Endodermal cell (in vitro differentiated cells): ENCODE measurements at places on chromosomes 6 and 20.

DNA sequence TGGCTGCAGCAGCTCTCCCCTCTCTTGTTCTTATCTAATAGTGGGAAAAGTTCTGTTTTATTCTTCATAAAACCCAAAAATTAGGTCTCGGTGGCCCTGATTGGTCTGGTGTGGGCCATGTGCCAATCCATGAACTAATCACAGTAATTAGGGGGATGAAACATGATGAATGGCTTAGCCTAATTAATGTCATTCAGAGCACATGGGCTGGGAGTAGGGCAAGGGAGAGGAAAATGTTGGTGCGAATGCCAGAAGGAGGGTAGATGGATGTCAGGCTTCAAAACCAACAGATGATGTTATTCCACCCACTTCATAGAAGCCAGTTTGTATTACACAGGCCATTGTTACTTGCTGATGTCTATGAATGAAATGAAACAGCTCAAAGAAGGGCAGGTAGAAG, 46.5 kb downstream of the PLEKHG1 start:
- no peak for DNase-seq

GRCh38 chr6:36642913-36643817, 35.3 kb upstream of the CDKN1A start:
- DNase-seq, result no peak

GRCh38 chr6:166417285-166417691, 34.5 kb upstream of the MPC1 start:
- no peak for DNase-seq

GRCh38 chr6:70298068-70298467, 4.8 kb downstream of the COL9A1 start:
- DNase-seq, result no peak

DNA sequence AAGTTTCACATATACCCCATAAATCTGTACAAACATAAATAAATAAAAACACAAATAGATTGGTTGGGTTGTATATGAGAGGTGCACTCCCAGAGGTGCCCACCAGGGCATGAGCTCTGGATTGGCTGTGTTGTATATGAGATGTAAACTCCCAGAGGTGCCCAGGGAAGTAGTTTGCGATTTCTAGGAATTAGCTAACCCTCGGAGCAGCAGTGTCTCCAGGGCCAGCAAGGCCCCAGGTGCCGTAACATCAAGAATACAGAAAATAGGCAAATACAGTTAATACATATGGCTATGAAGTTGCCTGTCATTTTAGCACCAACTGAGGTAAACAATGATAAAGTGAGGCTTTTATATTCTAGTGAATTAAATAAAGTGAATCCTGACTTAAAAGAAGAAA, 5.4 kb upstream of the GINM1 start:
- peak; percentile 76 for DNase-seq

DNA sequence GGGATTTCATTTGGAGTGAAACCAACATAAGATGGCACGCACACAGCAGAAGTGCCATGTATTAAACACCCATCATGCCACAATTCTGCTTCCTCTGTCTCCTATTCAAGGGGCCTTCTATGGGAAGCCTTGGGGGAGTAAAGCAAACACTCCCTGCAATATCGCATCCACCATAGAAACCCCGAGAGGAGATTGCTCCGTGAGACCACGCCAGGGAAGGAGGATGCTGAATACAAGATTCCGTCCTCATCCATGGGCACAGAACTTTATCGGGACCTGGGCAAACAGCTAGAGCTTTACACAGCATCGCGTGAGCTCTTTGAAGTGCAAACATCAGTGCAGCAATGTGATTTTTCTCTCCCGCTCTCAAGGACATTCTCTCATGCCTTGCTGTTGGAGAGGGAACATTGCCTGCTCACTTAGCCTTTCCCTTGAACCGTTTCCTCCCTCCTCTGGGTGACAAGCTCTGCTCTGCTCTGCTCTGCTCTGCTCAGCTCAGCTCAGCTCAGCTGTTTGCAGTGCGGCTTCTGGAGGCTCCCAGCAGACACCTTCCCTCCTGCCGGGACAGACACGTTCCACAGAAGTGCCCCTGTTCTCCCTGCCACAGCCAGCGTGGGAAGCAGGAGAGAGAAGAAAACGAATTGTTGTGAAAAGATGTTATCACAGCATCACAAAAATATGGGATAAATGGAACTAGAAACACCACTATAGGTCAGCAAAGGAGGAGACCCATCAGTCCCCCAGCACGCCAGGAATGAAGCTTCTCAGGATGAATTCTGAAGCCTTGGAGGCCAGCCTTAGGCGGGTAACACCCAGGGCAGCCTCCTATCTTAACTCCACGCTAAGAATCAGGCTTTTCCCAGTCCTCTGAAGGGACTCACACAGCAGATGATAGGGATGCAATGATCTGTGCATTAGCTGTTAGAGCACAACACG, 48.2 kb downstream of the RNASET2 start:
- DNase-seq, result no peak

GRCh38 chr20:57379263-57379647, 11.9 kb upstream of the RBM38 start:
- DNase-seq, result no peak

DNA sequence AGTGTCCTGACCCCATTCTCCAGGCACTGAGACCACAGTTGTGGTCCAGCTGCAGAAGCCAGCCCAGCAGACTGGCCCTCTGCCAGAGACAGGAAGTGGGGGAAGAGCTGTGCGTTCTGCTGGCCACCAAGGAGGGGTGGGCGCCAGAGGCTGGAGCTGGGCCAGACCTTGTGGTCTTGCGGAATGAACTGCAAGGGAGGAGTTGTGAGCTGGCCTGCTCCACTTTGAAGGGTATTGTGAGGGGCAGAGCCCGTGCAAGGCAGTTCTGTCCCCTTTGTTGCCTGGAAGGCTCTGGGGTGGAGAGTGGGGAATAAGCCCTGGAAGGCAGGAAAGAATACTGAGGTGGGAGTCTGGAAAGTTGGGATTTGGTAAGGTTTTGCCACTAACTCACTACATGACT, 3.6 kb upstream of the MDFI start:
- DNase-seq, result peak; percentile 69

GRCh38 chr6:112330879-112331265, 16.3 kb upstream of the RFPL4B start:
- DNase-seq, result no peak

GRCh38 chr6:160260367-160260766, 1.7 kb upstream of the SLC22A2 start:
- no peak for DNase-seq

DNA sequence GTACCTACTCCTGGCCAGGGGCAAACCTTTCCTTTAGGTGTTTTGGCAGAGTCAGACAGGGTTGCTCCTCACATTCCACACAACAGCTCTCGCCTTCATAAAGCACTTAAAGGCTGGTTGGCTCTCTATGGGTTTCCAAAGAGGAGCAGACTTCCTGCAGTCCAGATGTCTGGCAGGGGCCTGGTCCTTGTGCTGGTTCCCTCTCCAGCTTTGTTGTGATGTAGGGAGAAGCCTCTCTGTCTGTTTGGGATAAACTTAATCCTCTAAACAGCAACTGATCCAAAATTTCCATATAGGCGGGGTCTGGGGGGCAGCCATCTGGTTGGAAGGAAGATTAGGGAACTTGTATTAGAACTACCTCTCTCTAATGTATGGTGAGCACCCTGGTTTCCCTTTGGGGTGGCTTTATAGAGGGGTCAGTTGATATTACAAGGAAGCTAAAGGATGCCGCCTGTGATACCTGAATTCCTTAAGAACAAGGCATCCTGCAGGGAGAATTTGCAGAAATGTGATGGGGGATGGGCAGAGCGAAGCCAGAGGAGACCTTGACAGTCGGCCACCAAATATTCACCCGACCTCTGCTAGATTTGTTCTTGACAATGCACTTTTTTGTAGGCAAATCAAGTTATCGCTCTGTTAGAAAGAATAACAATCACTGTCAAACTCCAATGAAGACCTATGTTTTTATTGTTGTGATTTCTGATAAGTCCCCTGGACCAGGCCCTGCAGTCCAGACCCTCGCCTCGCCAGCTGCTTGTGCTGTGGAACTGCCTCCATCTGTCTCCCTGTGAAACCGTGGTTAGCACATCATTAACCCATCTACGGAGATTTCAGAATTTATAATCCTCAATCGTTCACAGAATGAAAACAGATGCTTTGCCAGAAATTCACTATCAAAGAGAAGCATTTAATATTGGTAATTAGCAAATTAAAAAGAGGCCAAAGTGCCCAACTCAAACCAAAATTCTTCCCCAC, 94.0 kb upstream of the RALGAPA2 start:
- peak; percentile 75 for DNase-seq

DNA sequence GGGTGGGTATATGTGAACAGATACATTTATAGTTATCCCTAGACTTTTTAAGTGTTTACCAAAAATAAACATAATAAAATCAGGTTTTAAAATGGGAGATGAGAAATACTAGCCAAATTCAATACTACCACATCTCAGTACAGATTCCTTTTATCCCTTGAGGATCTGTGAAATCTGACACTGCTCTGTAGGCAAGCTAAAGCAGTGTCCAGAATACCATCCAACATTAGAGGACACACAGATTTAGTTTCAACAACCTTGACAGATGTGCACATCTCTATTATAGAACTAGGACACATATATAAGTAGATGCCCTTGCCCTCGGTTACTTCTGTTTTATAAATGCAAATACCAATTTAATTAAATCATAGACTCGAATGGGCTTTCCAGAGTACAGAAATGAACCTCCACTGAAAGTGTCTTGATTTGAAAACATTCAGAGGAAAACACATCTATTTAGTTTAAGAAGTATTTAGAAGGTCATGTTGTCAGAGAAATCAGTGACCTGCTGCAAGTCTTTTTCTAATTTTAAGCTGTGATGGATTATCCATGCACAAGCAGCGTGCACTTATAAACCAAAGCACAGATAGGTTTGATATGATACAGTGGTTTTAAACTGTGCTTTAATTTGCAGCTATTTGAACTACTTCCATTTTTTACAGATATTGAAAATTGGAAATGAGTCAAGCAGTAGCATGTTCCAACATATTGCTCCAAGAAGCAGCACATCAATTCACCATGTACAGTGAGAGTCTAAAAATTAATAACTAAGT, 156.3 kb upstream of the EPHA7 start:
- no peak for DNase-seq

- no peak for DNase-seq
Measured at GRCh38 chr6:112651239-112651638, 304.1 kb downstream of the RFPL4B start.

DNA sequence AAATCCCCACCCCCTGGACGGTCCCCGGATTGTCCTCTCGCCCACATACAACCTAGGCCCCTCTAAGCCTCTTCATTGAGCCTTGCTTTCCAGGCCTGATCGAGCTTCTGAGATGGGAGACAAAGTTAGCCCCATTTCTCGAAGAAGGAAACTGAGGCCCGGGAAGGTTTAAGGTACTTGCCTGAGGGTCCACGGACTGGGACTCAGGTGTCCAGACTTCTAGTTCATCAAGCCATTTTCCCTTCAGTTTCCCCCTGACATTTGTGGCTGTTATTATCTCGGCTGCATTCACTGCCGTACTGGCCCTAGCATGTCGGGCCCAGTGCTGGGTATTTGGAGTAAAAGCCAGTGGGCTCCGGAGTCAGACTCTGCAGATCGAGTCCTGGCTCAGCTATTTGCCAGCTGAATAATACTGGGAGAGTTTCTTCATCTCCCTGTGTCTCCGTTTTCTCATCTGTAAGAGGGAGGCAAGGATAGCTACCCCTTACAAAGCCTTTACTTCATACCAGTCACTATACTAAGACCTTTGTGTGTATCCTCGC, 633 bp downstream of the RPRD1B start:
- no peak for DNase-seq

GRCh38 chr6:128117916-128118315, 217.1 kb upstream of the THEMIS start:
- DNase-seq, result no peak

GRCh38 chr6:117927866-117928265, 20.8 kb downstream of the SLC35F1 start:
- DNase-seq, result no peak

DNA sequence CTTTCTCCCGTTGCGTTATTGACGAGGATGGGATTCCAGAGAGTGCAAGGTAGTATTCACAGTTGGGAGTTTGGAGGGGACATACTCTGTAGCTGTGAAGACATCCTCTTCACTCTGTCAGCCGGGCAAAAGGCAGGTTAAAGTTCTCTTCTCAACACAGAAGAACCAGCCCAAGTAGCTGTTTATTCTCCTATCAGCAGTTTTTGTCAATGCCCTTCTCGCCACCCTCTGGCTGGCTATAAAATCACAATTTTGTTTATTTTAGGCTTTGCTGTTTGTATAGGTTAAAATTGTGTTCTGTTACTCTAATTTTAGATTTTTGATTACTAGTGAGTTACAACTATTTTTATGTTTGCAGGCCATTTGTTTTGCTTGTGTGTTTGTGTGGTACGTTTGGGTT, 37.9 kb upstream of the MAS1 start:
- no peak for DNase-seq

- DNase-seq, result peak; percentile 87
Measured at GRCh38 chr20:62921119-62921687, 5.1 kb downstream of the DIDO1 start.

- DNase-seq, result no peak
Measured at GRCh38 chr20:44837946-44838345, 27.6 kb upstream of the RIMS4 start.

- DNase-seq, result no peak
Measured at GRCh38 chr6:81638366-81638765, 114.1 kb downstream of the TENT5A start.
